Mucosa of gallbladder (tissue), 1 donor: ENCODE measurements at places on chromosomes 11 and 22. TPM values are rescaled to one million over a fixed set of nuclear protein-coding genes. Genes with fewer than 3 reads are reported as not detected.

The OR10A2 gene
- total RNA-seq = not detected

DNA sequence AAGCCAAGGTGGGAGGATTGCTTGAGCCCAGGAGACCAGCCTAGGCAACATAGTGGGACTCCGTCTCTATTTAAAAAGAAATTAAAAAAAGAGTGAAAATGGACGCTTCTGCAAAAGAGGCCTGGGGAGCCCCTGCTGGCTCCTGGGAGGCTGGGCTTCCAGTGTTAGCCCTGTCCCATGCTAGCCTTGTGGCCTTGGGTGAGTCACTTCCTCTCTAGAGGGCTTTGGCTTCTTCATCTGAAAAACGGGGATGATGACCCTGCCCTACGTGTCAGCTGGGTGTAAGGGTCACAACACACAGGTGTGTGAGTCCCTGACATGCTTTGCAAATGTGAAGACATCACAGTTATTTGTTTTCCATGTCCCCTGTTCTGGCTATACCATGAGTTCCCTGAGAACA, 32.8 kb downstream of the FAM227A start:
- DNase-seq = no peak

GRCh38 chr11:123338266-123338800, 91.7 kb upstream of the GRAMD1B start:
- no peak for DNase-seq

DNA sequence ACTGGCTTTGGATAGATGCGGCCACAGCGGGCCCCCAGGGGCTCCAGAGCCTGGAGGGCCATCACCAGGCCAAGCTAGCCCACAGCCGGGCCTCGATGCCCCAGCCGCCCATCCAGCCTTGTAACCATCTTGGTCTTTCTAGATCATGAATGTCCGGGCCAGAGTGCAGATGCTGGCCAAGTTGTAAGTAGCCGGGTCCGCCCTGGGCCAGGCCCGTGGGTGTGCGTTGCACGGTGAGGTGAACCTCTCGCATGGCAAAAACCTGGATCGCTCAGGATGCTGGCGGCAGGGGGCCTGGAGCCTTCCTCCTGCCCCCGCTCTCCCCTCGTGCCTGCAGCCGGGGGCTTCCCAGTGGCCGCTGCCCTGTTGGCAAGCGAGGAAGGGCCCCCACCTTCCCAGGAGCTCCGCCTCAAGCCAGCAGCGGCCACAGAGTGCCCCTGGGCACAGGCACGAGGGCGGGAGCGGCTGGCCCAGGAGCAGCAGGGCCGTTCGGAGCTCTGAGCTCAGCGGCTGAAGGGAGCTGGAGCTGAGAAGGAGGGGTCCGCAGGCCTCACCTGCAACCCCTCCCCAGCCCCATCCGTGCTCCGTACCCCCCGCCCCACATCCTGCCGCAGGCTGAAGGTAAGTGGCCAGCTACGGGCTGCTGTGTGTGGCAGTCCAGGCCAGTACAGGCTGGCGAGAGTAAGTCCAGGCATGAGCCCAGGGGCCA, 10.9 kb upstream of the MRPL23 start:
- no peak for DNase-seq

The SYNGR1 gene
- total RNA-seq = 41.8 TPM

- no peak for DNase-seq
Observed at GRCh38 chr11:76880956-76881355, 20.2 kb downstream of the ACER3 start.

DNA sequence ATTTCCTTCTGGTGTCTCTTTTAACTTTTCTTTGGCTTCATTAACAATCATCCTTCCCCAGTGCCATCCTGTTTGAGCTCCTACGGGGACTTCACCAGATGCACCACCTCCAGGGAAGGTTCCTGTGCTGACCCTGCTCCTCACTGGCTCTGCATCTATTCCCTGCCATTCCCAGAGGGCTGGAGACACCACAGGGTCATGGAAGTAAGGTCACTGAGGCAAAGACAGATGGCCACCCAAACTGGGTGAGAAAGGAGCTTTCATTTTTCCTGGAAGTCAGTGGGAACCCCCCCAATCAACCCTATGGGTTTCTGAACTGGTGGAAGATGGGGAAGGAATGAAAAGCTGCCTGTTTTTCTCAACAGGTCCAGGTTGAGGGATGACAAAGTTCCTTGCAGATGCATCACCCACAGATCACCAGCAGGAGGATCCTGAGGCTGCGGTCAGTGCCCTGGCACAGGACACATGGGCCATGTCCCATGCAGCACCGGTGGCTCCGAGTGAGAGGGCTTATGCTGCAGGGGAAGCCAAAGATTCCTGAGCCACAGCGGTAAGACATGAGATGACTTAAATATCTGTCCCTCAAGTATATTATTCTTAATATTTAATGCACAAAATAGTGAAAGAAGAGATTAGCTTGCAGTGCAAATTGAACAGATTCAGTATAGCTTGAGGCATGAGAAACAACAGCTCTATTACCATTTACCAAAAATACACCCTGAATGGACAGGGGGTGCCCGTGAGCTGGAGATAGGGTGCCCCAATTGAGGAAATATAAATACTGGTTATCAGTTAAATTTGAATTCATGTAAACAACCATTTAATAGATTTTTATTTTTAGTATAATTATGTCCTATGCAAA, 73.0 kb upstream of the VPREB1 start:
- no peak for DNase-seq

- peak; percentile 11 for DNase-seq
Observed at GRCh38 chr11:113603277-113604059, 102.6 kb downstream of the TMPRSS5 start.

The OR5A2 gene
- not detected for total RNA-seq
